ENCODE measurements at places on chromosomes 12 and 14.

GRCh38 chr14:68733086-68733914 is 59.6 kb downstream of the ZFP36L1 start:
- DNase-seq: peak; percentile 35

GRCh38 chr14:58697266-58697929 is 59.6 kb downstream of the DACT1 start:
- DNase-seq: no peak

- no peak for DNase-seq
These were observed 3.5 kb downstream of the OTX2 start for GRCh38 chr14:56806760-56807159.

GRCh38 chr12:25655702-25656101 is 102.6 kb upstream of the LMNTD1 start:
- DNase-seq: no peak

- no peak for DNase-seq
These were observed 17.0 kb upstream of the SRSF5 start for GRCh38 chr14:69749956-69750355.

DNA sequence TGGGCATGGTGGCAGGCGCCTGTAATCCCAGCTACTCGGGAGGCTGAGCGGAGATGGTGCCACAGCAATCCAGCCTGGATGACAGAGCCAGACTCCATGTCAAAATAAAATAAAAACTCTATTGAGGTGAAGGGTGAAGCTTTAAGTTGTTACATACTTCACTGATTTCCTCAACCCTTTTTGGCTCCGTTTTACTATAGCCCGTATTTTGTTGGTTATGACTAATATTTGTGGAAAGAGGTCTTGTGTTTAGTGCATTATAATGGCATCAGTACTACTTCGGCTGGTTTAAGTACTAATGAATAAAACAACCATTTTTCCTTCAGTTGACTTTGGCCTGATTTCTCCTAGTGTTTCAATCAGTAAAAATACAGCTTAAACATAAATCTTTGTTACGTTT is 27.0 kb upstream of the SLC2A14 start:
- DNase-seq: no peak

GRCh38 chr12:89475203-89475990 is 49.2 kb downstream of the GALNT4 start:
- no peak for DNase-seq

- no peak for DNase-seq
These were observed 1.5 kb downstream of the TMEM132C start for GRCh38 chr12:128268379-128268995.

DNA sequence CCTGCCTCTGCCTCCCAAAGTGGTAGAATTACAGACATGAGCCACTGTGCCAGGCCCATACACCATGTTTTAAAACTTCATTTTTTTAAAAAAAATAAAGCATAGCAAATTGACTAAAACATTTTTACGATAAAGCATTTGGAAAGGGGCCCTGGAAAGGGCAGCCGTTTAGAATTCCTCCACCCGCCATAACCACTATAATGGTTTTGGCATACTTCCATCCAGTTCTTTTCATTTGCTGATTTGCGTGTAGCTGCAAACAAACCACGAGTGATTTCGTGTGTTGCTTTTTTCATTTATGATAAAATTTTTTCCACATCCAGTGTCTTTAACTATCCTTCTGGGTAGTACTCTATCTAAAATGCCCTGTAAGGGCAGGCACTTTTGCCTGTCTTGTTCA is 91.8 kb upstream of the RIN3 start:
- DNase-seq: no peak

GRCh38 chr12:53102883-53103807 is at the start of gene SOAT2:
Gene SOAT2 (plus strand): TSS chr12:53103486. CDS start chr12:53103578, 92 bp downstream.
- no peak for DNase-seq

GRCh38 chr12:105927564-105927963 is 211.2 kb downstream of the NUAK1 start:
- DNase-seq: no peak

DNA sequence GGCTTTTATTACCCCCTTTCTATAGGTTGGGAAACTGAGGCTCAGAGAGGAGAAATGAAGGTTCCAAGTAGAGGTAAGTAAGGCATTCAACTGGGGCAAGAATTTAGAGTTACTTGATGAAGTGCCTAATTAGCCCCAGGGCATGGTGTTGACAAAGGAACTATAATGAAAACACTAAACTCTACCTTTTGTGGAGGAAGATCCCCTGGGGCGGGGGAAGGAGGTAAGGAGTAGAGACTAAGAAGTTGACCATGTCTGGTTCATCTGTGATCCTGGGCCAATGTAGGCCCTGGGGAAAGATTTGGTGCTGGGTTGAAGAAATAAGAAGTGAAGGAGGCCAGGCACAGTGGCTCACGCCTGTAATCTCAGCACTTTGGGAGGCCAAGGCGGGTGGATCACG is 16.2 kb upstream of the COX6A1 start:
- no peak for DNase-seq

DNA sequence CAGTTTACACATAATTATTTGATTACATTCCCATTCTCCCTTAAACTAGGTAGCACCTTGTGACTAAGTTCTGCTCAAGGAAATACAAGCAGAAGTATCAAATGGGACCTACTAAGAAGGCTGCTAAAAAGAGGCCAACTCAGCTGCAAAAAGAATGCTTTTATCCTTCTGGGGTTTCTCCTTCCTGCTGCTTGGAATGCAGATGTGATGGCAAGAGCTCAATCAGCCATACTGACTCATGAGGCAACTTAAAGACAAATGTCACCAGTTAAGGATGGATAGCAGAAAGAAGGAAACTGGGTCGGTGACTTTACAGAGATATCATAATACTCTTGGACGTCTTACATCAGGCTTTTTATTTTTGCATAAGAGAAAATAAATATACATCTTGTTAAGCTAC is 38.0 kb upstream of the RAP1B start:
- no peak for DNase-seq

- no peak for DNase-seq
These were observed 183.5 kb upstream of the CAND1 start for GRCh38 chr12:67085699-67086098.
